Stimulated activated CD4-positive, alpha-beta T cell treated with anti-CD3 and anti-CD28 coated beads, Interleukin-4, amount 100 ng/mL, for 24 hours (primary cell): ENCODE measurements at places on chromosomes 5 and 9.

GRCh38 chr9:130058154-130058553, 4.4 kb downstream of the GPR107 start:
- no peak for DNase-seq

DNA sequence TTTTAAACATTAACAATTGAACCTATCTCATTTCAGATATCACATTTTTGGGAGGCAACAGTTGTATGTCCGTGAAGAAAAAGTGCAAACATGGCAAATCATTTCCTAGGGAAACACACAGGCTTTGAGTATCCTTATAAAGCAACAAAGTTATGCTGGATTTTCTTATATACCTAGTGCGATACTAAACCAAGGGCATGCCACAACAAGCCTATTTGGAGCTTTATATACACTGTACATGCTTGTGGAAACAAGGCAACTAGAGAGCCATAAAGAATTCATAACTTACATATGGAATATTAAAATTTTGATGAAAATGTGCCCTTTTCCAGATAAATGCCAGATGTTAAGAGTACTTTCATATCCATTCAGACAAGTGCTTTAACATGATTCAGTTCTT, 191.4 kb downstream of the DCP2 start:
- DNase-seq: no peak

- no peak for DNase-seq
These were observed 14.9 kb downstream of the GLDC start for GRCh38 chr9:6630502-6631206.

GRCh38 chr5:163177971-163178370, 259.4 kb upstream of the CCNG1 start:
- DNase-seq: no peak

DNA sequence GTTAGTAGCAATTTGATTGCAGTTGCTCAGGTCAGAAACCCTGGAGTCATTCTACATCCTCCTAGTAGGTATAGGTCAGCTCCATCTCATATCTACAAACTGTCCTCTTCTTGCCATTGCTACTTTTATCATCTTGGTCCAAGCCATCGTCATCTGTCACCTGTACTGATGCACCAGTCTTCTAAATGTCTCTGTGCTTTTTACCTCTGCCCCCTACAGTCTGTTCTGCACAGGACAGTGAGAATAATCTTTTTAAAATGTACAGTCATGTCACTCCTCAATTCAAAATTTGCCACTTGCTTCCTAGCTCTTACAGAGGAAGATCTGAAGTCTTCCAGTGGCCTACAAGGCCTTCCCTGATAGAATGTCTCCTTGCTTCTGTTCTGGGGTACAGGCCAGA, 6.8 kb downstream of the NNT start:
- DNase-seq: no peak

GRCh38 chr9:129336601-129337331, 158.7 kb upstream of the IER5L start:
- DNase-seq: peak; percentile 32

- DNase-seq: no peak
These were observed 58.4 kb upstream of the ALDH1A1 start for GRCh38 chr9:73011181-73011750.

GRCh38 chr5:6220346-6221088, 157.8 kb downstream of the MED10 start:
- DNase-seq: no peak

- no peak for DNase-seq
These were observed 41.1 kb downstream of the G3BP1 start for GRCh38 chr5:151812757-151813309.

GRCh38 chr9:128887914-128888350, 6.0 kb downstream of the LRRC8A start:
- no peak for DNase-seq

DNA sequence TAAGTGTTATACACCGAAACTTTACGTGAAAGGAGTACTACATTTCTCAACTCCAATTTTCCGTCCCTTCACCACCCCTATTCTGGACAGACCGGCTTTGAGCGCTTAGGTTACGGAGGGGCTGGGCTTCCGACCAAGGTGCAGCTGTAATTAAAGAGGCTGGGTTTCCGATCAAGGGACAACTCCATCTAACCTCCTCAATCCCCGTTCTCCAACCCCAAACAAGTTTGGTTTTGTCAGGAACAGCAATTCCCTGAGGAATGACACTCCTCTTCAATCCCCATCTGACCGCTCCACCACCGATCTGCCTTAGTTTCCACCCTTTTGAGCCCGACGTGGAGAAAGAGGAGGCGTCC, 577 bp downstream of the TUT7 start:
- DNase-seq: peak; percentile 30

DNA sequence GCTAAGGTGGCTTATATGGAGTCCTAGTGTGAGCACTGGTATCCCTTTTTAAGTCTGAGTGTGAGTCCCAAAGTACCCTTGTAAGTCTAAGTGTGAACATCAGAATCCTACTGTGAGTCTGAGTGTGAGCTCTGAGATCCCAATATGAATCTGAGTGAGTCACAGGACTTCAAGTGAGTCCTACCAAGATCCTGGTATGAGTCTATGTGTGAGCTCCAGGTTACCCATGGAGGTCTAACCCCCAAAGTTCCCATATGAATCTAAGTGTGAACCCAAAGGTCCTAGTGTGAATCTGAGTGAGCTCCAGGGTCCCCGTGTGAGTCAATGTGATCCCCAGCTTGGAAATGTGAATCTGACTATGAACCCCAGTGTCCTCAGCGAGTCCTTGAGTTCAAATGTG, 2.3 kb downstream of the CNTFR start:
- no peak for DNase-seq

- DNase-seq: no peak
These were observed 198.8 kb upstream of the EFNA5 start for GRCh38 chr5:107869438-107870115.

DNA sequence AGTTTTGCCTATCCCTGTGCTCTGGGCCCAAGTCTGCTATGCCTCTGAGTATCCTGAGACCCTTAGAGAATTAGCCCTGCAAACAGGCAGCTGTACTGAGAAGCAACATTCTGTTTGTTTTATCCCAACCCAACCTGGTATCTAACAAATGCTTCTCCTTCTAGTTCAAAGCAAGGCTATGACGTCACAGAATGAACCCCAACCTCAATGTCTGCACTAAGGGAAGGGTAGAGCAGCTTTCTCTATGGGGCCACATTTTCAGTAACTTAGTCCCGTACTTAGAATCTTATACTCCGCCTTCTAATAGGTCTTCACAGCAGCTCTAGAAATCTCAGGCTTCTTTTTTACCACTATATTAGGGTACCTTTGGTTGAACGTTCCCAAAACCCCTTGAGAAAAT, 169.6 kb downstream of the TSSK1B start:
- no peak for DNase-seq

DNA sequence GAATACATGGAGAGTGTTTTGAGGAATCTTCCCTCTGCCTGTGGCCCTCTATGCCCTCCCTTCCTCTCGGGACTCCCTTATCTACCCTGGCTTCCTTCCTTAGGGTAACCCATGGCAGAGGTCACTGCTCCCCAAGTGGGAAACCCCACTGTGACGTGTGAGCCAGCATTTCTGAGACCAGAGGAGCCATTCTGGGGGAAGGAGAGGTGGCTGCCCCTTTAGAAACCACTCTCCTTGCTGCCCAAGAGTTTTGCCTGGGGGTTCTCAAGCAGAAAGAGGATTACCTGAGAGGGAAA, 23.1 kb downstream of the CCNJL start:
- DNase-seq: no peak

DNA sequence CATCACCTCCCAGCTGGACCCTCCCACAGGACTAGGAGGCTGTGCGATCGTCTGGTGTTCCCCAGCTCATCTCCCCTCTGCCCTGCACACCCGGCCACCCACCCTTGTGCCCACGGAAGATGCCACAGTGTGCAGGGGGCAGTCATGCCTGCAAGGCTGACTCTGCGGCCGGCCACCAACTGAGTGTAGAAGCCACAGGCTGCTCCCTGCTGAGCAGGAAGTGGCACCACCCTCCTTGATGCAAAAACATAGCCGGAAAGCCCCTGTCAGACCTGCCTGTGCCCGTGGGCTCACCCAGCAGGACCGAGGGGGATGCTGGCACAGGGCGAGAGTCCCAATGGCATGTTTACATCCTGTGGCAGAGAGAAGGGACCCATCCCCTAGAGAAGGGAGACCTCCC, 40.3 kb upstream of the SLC12A7 start:
- no peak for DNase-seq

- DNase-seq: no peak
These were observed 210.1 kb downstream of the PSAT1 start for GRCh38 chr9:78507037-78507436.

- DNase-seq: no peak
These were observed 99.0 kb downstream of the OLFM1 start for GRCh38 chr9:135186248-135187164.

DNA sequence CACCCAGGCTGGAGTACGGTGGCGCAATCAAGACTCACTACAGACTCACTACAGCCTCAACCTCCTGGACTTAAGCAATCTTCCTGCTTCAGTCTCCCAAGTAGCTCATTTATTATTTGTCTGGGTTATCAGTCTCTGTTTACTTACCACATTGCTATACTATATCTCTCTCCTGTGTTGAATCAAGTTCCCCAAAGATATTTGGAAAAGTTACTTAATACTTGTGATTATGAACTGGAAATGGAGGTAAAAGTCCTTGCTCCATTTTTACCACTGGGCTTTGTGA, 55.6 kb downstream of the ANGPTL2 start:
- no peak for DNase-seq

- DNase-seq: no peak
These were observed 157.2 kb downstream of the EFNA5 start for GRCh38 chr5:107513337-107514085.

GRCh38 chr9:90058182-90058763, 453.5 kb downstream of the GADD45G start:
- no peak for DNase-seq

DNA sequence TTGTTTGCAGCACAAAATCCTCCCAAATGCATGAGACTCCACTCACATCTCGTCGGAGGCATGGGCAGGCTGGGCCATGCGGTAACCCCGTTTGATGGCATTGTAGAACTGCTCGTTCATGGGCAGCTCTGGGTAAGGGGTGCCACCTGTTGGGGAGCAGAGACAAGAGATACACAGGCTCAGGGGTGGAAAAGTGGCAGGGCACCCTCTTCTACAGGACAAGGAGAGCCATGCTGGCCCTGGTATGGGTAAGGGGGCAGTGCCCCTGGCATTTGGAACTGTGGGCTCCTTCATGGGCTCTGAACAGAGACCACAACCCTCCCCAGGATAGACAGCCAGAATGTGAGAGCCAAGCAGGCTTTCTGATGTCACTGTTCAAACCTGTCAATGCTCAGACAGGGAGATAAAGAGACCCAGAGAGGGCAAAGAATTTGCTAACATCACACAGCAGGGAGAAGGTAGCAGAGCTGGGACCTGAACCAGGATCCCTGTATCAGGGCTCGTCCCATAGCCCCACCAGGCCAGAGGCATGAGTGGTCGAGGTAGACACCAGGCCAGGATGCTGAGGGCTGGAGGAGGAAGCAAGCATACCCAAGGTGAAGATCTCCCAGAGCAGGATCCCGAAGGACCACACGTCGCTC, 33.2 kb upstream of the CSF1R start:
- no peak for DNase-seq

- DNase-seq: no peak
These were observed 27.4 kb downstream of the PTPA start for GRCh38 chr9:129138476-129139232.

DNA sequence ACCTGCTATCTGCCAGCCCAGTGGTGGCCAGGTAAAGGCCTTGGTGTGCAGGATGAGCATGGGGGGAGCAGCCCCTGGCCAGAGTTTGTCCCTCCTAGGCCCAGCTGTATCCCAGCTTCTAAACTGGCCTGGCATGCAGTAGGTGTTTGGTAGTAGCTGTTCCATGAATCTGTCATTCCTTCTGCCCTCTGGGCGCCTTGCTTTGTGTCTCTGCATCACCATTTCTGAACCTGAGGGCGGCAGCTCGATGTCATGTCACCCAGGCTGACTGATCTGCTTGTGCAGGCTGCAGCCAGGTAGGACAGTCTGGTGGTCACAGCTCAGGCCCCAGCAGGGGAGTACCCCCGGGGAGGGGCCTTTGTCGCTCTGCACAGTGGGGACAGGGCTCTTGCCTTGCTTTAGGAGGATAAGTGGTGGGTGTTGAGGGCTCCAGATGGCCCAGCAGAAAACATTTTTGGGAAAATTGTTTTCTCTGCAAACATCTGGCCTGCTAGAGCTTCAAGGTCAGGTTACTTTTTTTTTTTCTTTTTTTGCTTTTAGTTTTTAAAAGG, 4.6 kb upstream of the SUSD3 start:
- DNase-seq: no peak

DNA sequence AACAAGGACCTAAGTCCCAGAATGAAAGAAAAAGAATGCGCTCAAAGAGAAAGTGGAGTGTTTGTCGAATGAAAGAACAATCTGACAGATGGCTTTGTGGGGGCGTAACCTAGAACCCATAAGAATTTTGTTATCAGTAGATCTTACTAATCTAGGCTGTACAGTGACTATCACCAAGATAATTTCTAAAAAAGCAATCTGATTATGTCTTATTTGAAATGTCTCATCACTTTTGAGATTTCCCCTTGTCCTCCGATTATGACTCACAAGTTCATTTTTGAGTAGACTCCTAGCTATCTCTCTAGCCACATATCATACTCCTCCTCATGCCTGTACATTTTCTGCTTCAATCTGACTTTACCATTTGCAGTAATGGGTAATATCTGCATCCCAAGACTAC, 135.6 kb upstream of the SMARCA2 start:
- peak; percentile 61 for DNase-seq

DNA sequence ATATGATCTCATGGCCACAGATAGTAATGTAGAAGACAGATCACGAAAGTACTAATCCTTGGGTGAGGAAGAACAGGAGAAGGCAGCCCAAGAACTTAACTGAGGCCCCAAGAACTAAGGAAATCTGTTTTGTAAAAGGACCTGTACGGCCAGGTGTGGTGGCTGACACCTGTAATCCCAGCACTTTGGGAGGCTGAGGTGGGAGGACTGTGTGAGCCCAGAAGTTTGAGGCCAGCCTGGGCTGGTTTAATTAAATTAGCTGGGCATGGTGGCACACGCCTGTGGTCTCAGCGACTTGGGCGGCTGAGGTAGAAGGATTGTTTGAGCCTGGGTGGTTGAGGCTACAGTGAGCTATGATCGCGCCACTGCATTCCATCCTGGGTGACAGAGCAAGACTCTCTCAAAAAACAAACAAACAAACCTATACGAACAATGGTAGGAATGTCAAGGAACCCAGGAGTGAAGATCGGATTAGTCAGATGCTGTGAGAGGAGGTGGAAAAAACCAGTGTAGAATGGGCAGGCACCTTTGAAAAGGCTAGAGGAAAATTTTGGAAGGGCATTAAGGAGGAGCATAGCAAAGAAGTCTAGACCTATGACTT, 283.8 kb upstream of the DMRT1 start:
- DNase-seq: no peak

- DNase-seq: no peak
These were observed 66.5 kb downstream of the TNPO1 start for GRCh38 chr5:72882989-72883388.

DNA sequence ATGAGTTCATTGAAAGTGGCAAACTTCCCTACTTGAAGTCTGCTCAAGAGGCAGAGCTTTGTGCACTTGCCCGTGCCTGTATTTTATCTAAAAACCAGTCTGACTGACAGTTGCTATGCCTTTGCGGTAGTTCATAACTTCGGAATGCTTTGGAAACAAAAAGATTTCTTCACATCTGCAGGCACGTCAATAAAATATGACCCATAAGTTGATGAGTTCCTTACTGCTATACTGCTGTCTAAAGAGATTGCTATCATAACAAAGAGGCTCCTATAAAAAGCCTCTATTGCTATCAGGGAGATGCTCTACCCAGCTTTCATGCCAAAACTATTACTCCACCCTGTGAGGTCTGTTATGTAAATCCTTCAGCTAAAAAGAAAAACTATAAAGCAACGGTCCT, 25.4 kb upstream of the RNF20 start:
- DNase-seq: no peak

GRCh38 chr5:75677607-75678006, 39.6 kb downstream of the POC5 start:
- DNase-seq: no peak
